ENCODE measurements at places on chromosomes 7 and 10. TPM values are rescaled to one million over a fixed set of nuclear protein-coding genes. Genes with fewer than 3 reads are reported as not detected.

DNA sequence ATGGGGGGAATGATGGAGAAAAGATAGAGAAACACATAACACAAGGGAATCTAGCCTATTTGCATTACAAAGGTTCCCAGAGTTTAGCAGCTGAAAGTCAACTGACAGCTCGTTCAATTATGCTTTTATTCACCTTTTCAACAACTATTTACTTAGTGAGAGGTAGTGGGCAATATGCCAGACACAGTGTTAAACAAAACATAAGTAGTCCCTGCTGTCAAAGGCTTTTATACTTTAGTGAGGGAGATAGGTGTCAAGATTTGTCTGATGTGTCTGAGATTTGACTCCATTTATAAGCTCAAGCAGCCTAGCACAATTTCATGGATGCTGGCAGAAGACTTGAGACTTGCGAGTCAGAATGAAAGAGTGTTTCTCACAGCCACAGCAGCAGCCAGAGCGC lies 549.0 kb upstream of the VSTM2A start:
- H3K27ac ChIP-seq = no peak overlapping the region
- no peak overlapping the region for H3K4me3 ChIP-seq
- H3K4me1 ChIP-seq = no peaks in the 10 kb centered on the region
- no peaks in the 10 kb centered on the region for H3K36me3 ChIP-seq
- H3K27me3 ChIP-seq = no peaks in the 10 kb centered on the region

GRCh38 chr10:103533827-103534226 lies 40.3 kb downstream of the NEURL1 start:
- no peak overlapping the region for H3K4me3 ChIP-seq
- no peak for DNase-seq
- no peaks in the 10 kb centered on the region for H3K4me1 ChIP-seq
- H3K27ac ChIP-seq = no peak overlapping the region
- H3K27me3 ChIP-seq = no peaks in the 10 kb centered on the region
- no peaks in the 10 kb centered on the region for H3K36me3 ChIP-seq

Gene TRUB1
- total RNA-seq = 16.1 TPM

Gene PDE6C
- total RNA-seq = not detected

GRCh38 chr7:75565132-75565837 lies 73.2 kb downstream of the SPDYE5 start:
- peaks cover 40% of the 10 kb centered on the region for H3K4me1 ChIP-seq
- no peaks in the 10 kb centered on the region for H3K27me3 ChIP-seq
- peaks cover 35% of the 10 kb centered on the region for H3K36me3 ChIP-seq
- peak; percentile 91 for DNase-seq

DNA sequence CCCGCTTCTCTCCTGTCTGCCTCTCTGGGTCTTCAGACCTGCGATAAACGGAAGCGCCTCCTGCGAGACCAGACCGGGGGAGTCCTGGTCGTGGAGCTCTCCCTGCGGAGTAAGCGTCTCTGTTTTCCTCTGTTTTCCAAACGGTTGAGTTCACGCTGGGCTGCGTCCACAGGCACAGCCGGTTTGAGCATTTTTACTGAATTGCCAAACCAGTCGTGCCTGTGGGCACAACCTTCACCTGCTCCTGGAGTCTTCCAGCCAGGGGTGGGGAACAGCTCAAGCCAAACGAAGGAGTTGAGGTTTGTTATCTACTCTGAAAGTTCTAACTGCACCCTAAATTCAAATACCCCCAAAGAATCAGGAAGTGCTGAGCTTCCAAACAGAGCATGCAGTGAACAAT lies 16.3 kb downstream of the TECTB start:
- H3K4me3 ChIP-seq = no peak overlapping the region
- peak overlapping the region; percentile 86 for H3K27ac ChIP-seq
- no peaks in the 10 kb centered on the region for H3K27me3 ChIP-seq
- H3K4me1 ChIP-seq = peaks cover 48% of the 10 kb centered on the region

- no peak for DNase-seq
- H3K27ac ChIP-seq = no peak overlapping the region
- H3K36me3 ChIP-seq = no peaks in the 10 kb centered on the region
- no peaks in the 10 kb centered on the region for H3K27me3 ChIP-seq
Measured at GRCh38 chr10:12455766-12456165, 106.4 kb downstream of the CAMK1D start.

DNA sequence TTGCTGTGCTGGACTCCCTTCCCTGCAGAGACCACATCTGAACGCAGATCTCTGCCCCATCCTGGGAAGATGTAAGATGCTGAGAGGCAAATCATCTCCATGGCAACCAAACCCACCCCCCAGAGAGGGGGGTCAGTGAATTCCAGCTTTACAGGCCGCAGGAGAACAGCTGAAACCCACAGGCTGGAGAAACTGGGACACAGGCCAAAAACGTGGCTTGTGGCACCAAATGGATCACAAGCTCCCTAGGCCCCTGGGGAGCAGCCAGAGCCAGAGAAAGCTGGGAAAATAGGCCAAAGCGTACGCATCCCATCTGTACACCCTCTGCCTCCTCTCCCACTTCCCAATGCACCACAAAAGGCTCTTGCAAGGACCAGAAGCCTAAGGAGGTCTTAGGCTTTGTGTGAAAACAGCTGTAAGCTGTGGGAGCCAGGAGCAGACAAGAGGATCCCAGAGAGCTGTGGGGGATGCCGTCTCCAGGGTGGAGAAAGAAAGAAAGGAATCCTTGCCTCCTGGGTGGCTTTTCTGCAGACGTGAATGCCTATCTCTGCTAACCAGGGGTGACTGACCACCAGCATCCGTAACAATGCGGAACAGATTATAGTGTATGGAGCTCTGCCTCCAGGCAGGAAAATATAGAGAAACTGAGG lies 59.5 kb downstream of the TMEM130 start:
- H3K27ac ChIP-seq = no peak overlapping the region

GRCh38 chr7:96675548-96675947 lies 34.1 kb downstream of the SEM1 start:
- no peaks in the 10 kb centered on the region for H3K36me3 ChIP-seq
- H3K27ac ChIP-seq = no peak overlapping the region
- DNase-seq = no peak
- no peak overlapping the region for H3K4me3 ChIP-seq
- H3K27me3 ChIP-seq = no peaks in the 10 kb centered on the region
- H3K4me1 ChIP-seq = no peaks in the 10 kb centered on the region

DNA sequence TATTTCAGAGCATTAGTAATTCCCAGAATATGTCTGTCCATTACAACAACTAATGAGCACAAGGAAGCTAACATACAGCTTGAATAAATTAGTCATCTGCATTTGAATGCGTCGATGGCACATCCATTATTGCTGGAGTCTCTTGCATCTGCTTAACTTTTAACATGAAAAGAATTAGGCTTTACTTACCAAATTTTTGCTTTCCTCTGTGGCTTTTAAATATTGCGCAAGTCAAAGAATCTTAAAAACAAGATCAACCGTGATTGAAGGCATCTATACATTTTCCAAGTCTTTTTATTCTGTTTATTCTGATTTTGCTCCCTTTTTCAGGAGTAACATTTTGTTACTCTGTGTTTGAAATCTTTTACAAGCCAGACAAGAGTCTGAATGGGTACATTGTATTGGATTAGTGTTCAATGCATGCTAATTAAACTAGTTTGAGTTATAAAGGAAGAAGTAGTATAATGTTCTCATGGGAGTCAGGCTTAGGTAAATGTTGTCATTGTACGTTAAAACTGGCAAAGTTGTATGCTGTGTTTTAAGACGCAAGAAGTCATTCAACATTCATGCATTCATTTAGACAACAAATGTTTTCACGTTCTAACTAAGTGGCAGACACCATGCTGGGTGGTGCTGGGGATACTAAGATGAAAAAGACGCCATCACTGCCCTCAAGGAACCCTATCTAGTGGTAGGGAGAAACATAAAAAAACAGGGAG lies 4.0 kb upstream of the CACNB2 start:
- H3K4me1 ChIP-seq = peaks cover 5% of the 10 kb centered on the region
- no peaks in the 10 kb centered on the region for H3K27me3 ChIP-seq
- H3K4me3 ChIP-seq = no peak overlapping the region
- H3K27ac ChIP-seq = no peak overlapping the region
- DNase-seq = no peak

DNA sequence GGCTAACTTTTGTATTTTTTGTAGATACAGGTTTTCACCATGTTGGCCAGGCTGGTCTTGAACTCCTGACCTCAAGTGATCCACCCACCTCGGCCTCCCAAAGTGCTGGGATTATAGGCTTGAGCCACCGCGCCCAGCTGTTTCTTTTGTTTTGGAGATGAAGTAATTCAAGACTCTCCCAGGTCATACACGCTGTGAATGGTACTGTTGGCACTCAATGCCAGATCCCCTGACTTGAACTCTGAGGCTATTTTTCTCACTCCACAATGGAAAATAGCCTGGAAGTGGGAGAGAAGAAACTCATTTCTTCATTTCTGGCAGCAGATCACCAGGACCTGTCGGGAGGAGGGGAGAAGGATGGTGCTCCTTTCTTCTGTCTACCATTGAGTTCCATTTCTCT lies 32.4 kb downstream of the BLVRA start:
- no peak for DNase-seq
- no peak overlapping the region for H3K4me3 ChIP-seq
- no peaks in the 10 kb centered on the region for H3K4me1 ChIP-seq
- no peaks in the 10 kb centered on the region for H3K27me3 ChIP-seq
- H3K27ac ChIP-seq = no peak overlapping the region

DNA sequence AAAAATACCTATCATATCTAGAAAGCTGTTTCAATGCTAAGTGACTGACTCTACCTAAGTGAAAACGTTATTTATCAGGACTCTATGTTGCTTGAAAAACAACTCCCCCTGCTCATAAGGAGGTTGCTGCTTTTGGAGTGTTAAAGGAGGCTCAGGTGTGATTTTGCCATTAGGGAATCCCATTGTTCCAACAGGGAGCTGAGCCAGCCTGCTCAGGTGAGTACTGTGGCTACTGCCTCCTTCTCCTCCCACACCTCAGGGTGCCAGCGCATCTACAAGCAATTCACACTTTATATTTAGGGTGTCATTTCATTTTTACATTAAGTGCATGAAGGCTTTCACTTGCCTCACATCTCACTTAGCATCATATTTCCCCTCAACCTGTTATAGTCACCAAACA lies 84.7 kb downstream of the SEM1 start:
- DNase-seq = no peak
- H3K27me3 ChIP-seq = no peaks in the 10 kb centered on the region
- no peaks in the 10 kb centered on the region for H3K36me3 ChIP-seq
- no peak overlapping the region for H3K27ac ChIP-seq
- no peak overlapping the region for H3K4me3 ChIP-seq

DNA sequence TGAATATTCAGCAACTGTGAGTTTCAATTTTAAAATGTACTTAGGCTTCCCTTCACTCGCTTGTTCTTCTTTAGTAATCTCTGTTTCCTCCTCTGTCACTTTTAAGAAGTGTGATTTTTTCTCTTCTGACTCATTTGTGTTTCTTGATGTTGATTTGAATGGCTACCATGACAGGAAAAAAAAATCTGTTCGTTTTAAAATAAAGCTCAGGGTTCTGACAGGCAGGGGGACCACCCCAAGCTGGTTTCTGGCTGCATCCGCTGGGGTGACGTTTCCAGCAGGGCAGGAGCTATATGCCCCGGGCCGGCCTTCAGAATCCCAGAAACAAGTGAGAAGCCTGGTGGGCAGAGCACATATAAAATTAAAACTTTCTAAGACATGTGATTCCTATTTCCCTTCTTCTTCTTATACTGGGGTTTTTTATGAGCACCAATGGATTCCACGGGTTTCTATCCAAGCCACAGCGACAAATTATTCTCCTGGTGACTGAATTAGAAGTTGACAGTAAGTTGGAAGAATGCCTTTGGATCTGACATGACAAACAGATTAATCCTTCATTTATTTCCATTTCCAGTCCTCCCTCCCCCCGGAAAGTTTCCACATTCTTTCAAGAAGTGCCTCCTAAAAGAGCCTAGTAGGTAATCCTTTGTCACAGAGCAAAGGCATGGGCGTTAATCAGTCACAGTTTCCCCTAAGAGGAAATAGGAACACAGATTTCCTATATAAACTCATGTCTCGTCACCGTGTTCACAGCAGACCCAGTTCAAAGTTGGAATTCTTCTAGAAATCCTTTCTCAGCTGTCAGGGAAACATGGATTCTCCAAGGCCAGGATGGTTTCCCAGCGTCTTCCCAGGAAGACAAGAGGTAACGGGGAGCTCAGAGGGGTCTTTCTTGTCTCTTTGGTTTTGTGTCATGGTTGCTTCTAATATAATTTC lies 79.9 kb downstream of the PTPRE start:
- DNase-seq = no peak
- H3K36me3 ChIP-seq = no peaks in the 10 kb centered on the region
- no peak overlapping the region for H3K4me3 ChIP-seq
- H3K27me3 ChIP-seq = no peaks in the 10 kb centered on the region
- H3K27ac ChIP-seq = peak overlapping the region; percentile 10

Gene KCNH2
- 0.33 TPM for total RNA-seq

Measured in thyroid gland (tissue), 4 donors.